ENCODE measurements at places on chromosomes 4 and X. TPM values are rescaled to one million over a fixed set of nuclear protein-coding genes. Genes with fewer than 3 reads are reported as not detected.

GRCh38 chr4:147034372-147034771 lies 88.7 kb upstream of the TTC29 start:
- DNase-seq: no peak

The OTUD4 gene
- total RNA-seq: 38.8 TPM

The CPZ gene
- not detected for total RNA-seq

The ADGRG4 gene
- total RNA-seq: not detected

The PITX2 gene
- total RNA-seq: not detected

GRCh38 chr4:82820689-82821088 lies 22.1 kb upstream of the SCD5 start:
- no peak for DNase-seq

The SORCS2 gene
- not detected for total RNA-seq

GRCh38 chrX:150365990-150366911 lies 3.1 kb downstream of the MAMLD1 start:
- DNase-seq: no peak

The FRMPD4 gene
- not detected for total RNA-seq

DNA sequence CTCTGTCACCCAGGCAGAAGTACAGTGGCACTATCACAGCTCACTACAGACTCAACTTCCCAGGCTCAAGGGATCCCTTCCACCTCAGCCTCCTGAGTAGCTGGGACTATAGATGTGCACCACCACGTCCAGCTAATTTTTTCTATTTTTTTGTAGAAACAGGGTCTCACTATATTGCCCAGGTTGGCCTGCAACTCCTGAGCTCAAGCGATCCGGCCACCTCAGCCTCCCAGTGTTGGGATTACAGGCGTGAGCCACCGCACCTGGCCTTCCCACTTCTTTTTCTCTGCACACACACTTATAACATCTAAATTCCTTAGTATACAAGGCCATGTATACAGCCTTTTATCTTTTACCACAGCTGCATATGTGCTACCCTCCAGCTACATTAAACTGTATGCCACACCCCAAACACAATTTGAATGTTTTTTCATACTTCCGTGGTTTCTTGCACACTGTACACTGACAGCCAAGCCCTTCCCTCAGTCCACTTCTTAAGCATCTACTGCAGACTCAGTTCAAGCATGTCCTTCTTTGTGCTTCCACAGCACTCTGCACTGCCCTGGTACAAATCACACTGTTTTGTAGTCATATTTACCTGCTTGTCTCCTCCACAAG lies 6.5 kb downstream of the SLC7A3 start:
- no peak for DNase-seq

The SRP72 gene
- 108 TPM for total RNA-seq

DNA sequence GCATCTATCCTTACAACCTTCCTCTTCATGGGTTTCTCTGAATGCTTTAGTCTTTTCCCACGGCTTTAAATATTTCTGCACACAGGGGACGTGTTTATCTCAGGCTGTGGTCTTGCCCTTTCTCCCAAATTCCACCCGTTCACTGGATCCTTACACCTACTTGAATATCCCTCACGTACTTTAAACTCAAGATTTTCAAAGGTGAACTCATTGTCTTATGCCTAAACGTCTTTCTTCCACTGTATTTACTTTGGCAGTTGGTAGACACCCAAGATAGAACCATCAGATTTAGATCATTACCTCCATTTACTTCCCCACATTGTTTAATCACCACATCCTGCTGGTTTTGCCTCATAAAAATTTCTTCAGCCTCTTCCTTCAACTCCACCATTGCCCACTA lies 269.2 kb downstream of the CBLL2 start:
- no peak for DNase-seq

DNA sequence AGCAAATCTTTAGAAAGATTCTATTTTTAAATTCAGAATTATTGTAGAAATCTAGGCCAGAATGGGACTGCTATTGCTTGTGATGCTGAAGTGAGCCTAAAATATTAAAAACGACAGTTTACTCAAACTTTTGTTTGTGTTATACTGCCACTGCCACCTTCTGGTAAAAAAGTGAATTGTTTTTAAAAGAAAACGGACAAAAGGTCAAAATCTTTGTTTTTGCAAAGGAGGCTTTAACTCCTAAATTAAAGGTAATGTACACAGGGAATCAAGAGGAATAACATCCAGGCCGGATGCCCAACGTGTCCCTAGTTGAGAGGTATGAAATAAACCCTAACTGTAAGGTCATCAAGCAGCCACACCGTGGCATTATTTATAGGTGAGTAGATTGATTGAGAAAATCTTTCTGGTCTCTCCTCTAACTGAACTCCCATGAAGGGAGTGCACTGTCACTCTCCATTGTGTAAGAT lies 338.3 kb upstream of the GALNT7 start:
- DNase-seq: no peak

The PCDH18 gene
- total RNA-seq: 0.43 TPM

The CT47A1 gene
- total RNA-seq: not detected

The NUDT10 gene
- 0.47 TPM for total RNA-seq

GRCh38 chr4:57591073-57591472 lies 480.9 kb upstream of the IGFBP7 start:
- DNase-seq: no peak

- DNase-seq: no peak
Observed at GRCh38 chrX:144259054-144259453, 375.2 kb downstream of the UBE2NL start.

The DGKK gene
- total RNA-seq: 0.26 TPM

DNA sequence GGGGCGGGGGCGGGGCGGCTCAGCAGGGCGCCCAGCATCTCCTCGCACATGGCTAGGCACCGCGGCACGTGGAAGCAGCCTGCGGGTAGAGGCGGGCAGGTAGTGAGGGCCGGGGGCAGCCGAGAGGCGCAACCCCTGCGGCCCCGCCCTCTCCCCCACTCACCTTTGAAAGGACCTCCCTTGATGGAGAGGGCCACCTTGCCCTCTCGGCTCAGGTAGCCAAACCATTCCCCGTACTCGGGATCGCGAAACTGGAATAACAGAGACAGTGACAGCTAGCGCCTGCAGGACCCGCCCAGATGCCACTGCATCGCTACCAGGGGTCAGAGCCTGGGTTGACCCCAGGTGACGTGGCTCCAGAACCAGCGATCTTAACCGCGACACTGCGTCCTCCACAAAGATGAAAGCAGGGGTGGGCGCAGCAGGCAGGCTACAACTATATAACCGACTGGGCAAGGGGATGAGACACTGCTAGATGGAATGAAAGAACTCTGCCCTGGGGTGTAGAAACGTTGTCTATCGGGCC lies 552 bp upstream of the NAA10 start:
- DNase-seq: no peak

GRCh38 chr4:183838987-183839712 lies 66.0 kb upstream of the STOX2 start:
- no peak for DNase-seq

DNA sequence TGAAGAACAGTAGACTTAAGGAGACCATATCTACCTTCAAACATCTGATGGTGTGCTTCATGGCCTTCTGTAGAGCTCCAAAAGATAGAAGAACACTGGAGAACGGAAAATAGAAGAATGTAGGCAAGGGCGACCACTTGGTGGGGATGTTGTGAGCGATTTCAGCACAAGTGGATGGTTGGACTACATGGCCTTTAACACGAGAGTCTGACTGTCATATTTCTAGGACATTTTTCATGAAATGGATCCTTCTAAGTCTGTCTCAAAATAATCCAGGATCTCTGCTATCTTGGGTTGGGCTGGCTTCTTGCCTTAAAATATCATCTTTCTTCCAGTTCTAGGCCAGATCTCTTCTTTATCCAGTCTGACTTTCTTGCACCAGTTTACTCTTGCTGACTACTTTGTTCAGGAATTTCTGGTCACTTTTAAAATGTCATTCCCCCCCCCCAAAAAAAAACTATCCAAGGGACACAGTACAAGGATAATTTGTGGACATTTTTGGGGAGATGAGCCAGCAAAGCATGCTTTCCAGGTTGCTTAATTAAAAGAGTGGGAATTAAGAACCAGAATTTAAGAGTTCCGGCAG lies 1.2 kb upstream of the MID1IP1 start:
- DNase-seq: peak; percentile 33

The MAGEB2 gene
- 0.25 TPM for total RNA-seq

DNA sequence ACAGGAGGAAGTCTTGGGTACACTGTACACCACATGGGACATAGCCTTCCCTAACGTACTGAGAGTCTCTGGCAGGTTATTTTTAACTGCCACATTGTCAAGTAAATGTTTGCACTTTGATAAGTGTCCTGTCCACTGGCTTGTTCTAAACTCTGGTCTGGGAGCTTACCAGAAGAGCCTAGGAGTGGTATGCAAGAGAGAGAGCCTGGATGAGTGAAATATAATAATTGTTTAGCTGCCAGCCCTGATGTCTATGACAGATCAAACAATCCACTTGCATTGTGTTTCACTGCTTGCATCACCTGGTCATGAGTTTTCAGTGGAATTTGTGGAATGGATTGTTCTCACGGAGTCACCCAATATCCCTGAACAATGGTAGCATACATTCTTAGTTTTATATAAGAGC lies 91.6 kb downstream of the SHROOM3 start:
- DNase-seq: no peak

DNA sequence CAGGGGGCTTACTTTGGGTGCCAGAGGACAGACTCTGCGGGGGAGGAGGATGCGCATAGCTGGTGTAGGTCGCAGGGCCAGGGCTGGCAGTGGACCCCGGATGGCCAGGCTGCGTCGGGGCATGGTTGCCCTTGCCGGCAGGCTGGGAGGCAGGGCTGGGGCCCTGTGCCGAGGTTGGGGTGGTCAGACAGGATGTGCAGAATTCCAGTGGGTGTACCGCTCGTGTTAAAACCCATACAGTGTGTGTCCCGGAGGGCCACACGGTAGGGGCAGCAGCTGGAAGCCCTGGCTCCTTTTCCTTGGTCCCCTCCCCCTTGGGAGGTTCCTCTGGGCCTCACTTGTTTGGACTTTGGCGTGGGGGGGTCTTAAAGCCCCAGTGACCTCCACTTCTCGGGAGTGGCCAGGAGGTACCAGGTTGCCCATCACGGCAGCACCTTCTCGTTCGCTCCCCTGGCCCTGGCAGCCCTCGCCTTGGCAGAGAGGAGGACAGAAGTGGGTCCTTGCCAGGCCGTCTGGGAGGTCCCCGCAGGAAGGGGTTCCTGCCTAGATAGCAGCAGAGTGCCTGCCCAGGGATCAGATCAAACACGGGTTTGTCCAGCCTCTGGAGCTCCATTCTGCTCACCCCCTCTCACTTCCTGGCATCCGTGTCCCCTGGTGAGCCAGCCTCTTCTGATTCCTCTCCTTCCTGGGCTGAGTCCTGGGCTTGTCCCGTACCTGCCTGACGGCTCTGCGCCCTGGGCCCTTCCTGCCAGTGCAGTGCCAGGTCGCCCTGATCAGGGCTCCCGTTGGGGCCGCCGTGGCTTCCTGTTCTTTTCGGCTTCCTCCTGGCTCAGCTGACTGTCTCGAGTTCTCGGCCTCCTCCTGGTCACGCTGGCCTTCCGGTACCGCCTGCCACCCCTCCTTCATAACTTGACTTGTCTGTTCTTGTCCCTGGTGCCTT lies 56.7 kb upstream of the HGFAC start:
- DNase-seq: no peak

GRCh38 chr4:92091335-92091734 lies 212.4 kb upstream of the GRID2 start:
- DNase-seq: no peak

DNA sequence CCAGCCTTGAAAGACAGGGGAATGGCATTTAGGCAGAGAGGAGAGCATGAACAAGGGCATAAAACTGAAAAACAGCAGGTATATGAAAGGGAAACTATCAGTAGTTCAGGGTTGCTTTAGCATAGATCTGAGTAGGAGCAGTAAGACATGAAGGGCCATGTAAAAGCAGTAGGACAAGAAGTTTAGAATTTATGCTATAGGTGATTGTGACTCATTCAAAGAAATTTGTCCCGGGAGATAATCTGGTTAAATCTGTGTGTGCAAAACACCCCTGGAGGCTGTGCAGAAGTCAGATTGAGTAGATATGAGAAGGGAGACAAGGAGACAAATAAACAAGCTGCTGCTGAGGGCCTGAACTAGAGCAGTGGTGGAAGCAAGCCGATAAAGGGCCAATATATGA lies 109.1 kb upstream of the BMP3 start:
- no peak for DNase-seq

The SPANXC gene
- not detected for total RNA-seq

DNA sequence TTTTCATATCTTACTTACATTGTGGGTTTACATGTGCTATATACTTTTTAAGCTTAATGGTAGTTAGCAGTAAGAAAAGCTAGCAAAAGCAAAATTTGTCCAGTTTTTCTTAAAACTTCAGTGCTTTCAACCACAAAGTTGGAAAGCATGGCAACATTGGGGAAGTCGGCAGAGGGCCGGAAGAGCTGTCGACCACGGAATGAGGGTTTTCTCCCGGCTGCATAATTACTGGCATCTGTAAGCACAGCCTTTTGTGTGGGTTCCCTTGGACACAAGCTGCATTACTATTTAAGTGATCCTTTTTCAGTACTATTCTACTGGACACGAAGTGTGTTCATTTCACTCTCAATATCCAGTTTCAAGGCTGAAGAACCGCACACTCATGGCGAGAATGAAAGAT lies 560.4 kb downstream of the ANKRD50 start:
- DNase-seq: no peak

DNA sequence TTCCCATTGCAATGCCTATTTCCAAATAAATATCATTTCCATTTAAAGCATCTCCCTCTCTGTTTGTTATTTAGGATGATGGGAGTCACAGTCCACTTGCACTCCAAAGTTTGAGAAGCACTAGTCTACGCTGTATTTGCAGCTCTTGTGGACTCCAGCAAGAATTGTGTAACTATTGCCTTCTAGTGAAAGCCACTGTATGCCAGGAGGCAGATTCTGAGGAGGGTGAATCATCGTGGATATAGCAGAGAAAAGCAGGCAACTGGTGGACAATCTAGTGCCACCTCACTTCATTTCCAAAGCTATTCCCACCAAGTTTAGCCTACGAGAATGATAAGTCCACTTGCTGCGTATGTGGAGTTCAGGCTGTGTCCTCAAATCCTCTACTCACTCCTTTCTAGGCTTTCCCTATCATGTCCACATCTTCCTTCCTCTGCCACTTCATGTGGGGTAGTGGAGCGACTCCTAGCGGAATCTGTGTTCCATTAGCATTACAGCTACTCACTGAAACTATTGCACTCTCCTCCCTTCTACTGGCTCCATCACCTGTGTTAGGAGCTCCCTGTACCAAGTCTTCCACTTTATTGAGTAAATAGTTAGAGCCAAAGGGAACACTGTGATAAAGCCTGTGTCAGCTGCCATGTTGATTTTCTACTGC lies 501.8 kb upstream of the GALNT7 start:
- no peak for DNase-seq

- no peak for DNase-seq
Observed at GRCh38 chr4:83989835-83990234, 453.9 kb downstream of the GPAT3 start.

DNA sequence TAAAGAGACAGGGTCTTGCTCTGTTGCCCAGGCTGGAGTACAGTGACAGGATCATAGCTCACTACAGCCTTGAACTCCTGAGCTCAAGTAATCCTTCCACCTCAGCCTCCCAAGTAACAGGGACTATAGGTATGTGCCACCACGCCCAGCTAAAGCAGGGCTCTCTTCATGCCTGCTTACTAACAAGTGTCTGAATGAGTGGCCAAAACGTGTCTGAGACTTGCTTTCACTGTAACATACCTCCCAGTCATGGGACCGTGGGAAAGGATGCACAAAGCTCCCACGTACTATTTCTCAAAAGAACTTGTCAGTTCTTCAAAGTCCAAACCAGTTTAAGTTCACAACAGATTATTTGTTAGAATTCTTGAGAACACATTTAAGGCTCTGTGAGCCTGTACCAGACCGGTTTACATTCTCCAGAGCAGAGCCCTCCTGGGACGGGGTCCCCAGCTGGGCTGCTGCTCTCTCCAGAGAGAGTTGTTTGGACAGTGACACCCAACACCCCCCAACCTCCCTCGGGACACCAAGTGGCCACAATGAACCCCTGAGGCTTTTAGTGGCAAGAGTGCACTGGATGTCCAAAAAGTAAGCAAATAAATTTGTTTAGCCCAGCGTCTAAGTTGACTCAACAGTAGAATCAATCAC lies 24.1 kb downstream of the SH3KBP1 start:
- DNase-seq: no peak

All from T-cell (primary cell).